Activated naive CD8-positive, alpha-beta T cell treated with anti-CD3 and anti-CD28 coated beads, Interleukin-2, amount 50 U/mL, for 16 hours (primary cell): ENCODE measurements at places on chromosomes 7 and 10.

GRCh38 chr7:41685684-41686083 lies 17.2 kb downstream of the INHBA start:
- no peak for DNase-seq

DNA sequence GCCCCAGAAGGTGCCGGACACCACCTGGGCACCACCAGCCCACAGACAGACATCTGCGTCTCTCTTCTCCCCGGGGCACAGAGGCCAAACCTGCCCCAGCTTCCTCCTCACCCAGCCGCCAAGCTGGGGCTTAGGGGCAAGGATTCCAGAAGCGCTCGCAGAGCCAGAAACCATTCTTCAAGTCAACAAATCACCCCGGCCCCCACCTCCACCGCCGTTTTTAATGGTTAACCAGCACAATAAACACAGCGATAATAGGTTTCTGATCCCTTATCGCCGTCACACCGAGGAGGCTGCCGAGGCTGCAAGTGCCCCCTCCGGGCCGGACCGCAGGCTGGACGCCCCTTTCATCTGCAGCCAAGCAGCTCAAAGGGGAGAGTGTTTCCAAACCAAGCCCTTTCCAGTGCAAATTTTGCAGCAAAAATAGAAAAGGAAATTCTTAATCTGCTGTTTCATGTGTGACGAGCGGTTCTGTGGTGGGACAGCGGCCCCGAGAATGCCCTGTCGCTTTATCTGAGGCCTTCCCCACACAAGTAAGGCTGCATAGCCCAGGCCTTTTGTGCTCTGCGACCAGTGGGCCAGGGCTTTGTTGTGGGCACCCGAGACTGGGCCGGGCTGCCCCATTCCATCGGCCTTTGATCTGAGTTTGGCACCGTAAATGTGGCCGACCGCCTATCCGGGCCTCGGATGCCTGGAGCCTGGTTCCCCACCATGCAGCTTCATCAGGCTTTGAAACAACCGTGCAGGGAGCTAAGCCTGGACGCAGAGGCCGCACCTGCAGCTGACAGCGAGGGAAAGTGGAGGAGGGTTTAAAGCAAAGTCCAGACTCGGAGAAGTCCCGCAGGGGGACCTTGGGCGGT lies 83.2 kb downstream of the FOXL3 start:
- no peak for DNase-seq

DNA sequence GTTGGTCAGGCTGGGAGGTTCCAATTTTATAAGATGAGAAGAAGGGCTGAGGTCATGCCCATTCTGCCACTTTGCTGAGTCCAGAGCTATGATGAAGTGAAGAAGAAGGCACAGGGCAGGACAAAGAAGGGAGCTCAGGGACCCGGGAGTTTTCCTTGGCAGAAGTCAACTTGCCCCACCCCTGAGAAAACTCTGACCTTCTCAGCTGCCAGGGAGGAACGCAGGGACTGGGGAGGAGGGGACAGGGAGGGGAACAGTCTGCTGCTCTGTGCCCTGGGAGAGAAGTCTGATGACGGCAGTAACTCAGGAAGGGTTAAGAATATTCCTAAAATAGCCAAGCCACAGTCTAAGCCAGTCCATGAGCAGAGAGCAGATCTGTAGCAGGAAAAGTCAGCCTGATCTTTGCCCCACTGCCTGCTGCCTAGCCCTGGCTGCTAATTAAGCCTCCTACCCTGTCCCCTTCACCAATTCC lies 11.7 kb downstream of the ADIRF start:
- DNase-seq = no peak

DNA sequence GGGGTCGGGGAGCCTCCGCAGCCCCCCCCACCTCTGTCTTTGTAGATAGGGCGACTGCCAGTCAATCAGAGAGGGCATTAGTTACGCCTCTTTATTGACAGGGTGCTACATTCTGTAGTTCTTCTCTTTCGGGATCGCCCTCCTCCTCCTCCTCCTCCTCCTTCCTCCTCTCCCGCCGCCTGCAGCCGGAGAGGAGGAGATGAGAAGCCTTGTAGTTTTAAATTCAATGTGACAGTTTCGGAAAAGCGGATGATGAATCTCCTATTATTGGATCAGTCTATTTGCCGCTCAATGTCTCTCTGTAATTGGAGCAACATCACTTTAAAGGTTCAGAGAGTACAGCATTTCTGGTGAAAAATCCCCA lies 587 bp upstream of the UNCX start:
- DNase-seq = no peak

DNA sequence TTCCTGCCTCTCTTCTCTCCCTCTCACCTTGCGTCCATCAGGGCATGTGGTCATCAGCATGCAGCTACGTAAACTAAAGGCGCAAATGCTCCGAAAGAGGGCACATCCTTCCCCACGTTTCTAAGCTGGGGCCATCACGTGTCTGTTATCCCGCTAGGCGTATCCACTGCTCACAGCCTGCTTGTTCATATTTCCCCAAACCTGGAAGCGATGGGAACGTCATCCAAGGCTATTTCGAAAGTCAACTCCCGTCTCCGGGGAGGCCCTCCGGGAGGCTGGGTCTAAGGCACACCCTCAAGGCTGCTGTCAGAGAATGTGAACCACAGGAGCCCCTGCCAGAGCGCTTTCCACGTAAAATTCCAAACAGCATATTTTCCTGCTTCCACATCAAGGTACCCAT lies 199.2 kb downstream of the DIP2C start:
- DNase-seq = no peak

- no peak for DNase-seq
These were observed 118.5 kb upstream of the HABP2 start for GRCh38 chr10:113434315-113434714.

- DNase-seq = no peak
These were observed 79.2 kb downstream of the SRPK2 start for GRCh38 chr7:105309235-105310169.

DNA sequence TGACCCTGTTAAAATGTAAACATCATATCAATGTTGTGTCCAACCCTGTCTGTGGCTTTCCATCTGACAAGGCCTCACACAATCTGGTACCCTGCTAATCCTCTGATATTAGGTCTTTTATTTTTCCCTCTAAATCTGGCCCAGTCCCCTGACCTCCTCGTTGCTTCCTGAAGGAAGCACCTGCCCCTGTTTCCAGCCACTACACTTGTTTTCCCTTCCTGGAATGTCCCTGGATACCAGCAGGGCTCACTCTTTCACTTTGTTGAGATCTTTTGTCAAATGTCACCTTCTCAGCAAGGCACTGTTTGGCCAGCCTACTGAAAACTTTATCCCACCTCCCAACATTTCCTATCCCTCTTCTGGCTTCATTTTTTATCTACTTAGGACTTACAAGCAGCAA lies 2.1 kb downstream of the SAMD9L start:
- DNase-seq = no peak
